Activated naive CD4-positive, alpha-beta T cell treated with anti-CD3 and anti-CD28 coated beads, Interleukin-2, amount 50 U/mL, for 72 hours (primary cell): ENCODE measurements at places on chromosomes 3 and 15.

DNA sequence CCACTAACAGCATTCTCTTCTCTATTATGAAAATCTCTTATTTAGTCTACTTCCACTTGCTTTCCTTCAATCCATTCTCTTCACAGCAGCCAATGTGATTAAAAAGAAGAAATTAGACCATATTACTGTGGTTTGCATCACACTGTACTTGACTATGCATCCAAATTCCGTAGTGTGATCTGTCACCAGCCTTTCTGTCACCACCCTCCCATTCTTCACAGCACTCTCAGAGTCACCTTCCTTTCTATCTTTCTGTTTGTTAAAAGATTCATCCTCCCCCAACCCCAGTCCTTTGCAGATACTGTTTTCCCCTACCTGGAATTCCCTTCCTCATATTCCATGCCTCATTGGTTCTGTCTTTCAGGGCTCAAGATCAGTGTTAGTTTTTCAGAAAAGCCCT, 55.0 kb upstream of the ABHD10 start:
- DNase-seq, result no peak

DNA sequence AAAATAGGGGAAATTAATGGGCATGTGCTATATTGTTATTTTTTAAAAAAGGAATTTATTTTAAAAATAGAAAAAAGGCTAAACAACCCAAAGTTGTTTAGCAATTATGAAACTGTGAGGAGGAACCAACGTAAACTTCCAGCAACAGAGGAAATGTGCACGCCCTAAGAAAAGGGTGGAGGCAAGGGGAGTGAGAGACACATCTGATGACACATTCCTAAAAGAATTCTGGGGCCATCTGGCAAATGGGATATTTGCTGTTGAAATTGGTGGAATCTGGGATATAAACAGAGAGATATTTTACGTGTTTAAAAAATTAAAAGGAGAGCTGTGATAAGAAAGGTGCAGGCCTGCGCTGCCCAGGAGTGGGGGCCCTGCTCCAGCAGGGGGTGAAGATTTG, 50.8 kb upstream of the MUC13 start:
- DNase-seq, result no peak

DNA sequence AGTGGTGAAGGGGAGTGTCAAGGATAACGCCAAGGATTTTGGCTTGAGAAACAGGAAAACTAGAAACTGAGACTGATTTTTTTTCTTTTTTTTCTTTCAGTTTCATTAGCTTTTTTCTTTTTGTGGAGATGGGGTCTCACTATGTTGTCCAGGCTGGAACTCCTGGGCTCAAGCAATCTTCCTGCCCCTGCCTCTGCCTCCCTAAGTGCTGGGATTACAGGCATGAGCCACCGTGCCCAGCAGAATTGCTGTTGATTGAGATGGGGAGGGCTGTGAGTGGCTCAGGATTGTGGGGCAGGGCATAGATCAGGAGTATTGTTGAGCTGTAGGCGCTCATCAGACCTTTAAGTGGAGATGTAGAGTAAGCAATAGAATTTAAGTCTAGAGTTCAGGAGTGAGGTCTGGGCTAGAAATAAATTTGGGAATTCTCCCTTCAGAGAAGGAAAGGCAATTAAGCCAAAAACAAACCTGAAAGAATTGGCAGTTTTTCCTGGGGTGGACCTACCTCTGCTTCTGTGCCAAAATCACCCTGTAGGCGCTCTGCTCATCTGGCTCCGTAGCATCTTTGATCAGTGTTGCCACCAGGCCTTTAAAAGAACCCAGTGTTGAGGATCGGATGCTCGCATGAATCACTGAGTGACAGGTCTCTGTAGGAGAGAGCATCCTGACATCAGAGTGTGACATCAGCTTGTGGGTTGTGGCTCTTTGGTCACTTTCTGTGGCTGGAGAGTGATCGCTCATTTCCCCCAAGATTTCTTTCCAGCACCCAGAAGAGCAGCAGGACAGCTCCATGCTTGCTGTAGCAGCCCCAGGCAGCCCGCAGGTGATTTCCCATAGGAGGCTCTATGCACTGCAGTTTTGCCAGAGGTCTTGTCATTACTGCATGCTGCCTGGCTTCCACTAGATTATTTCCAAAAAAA, 15.8 kb downstream of the ABHD17C start:
- peak; percentile 40 for DNase-seq

- DNase-seq, result no peak
Observed at GRCh38 chr3:66997560-66998112, 471 bp upstream of the KBTBD8 start.

DNA sequence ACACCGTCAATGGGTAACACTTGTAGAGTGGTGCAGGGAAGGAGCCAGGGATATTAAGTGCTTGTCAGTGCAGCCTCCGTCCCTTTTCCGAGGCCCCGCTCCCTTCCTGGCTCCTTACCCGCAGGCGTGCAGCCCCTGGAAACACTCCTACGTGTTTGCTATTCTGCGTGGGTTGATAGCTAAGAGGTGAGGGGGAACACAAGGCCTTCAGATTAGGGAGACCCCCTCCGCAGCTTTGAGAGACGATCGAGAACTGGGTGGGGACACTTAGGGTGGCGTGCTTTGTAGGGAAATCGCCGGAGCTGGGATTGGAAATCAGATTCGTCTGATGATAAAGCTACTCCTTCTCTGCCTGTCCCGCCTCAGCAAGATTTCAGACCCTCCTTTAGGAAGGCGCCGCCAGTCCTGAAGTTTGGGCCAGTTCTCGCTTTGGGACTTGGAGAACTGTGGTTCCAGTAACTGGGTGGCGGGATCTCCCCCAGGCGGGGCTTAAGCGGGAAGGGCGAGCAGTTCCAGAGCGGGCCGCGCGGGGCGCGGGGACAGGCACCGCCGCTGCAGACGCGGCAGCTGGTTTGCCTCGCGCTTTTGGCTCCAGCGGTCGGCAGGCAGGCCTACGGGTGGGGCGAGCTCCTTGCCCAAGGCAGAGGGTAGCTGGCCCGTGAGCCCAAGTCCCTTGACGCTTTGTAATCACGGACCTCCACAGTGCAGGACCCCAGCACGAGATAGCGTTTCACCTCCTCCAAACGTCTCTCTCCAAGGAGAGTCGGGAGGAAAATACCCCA, 8.0 kb upstream of the FAM107A start:
- peak; percentile 71 for DNase-seq

GRCh38 chr3:114609973-114610630, 316.3 kb downstream of the TIGIT start:
- DNase-seq, result no peak

GRCh38 chr3:71029770-71030169, 553.8 kb downstream of the FOXP1 start:
- no peak for DNase-seq

DNA sequence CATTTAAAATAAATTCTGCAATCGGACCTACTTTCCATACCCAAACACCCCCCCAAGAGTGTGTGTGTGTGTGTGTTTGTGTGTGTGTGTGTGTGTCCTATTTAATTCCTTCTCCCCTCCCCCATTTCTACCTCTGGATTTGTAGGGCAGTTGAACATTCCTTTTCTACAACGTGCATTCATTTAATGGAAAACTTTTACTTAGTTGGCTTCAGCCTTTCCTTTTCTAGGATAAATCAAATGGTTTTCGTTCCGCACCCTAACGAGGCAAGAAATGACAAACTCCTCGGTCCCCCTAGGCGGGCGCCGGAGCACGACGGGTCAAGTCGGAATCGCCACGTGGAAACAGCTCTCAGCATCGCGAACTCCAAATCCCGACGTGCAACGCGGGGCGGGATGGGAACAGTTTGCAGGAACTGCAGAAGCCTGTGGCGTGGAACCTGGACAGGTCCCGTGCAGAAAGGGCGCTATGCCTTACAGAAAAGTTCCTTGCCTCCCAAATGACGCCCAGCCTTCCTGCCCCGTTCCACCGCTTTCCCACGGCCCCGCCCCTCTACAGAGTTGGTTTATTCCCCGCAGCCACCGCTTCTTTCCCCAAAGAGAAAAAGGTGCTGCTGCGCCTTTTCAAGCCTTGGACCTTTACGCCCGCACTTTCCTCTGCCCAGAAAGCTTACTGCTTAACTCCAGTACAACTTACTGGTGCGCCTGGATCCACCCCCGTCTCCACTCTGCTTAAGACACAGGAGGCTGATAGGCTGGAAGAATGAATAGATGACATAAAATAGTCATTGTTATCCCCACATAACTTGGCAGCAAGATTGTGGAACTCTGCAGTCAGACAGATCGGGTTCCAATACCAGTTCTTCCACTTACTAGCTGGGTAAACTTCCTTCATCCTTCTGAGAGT, 1.1 kb upstream of the EIF2B5 start:
- peak; percentile 42 for DNase-seq

GRCh38 chr3:159643406-159643805, 345.2 kb upstream of the IL12A start:
- DNase-seq, result no peak

DNA sequence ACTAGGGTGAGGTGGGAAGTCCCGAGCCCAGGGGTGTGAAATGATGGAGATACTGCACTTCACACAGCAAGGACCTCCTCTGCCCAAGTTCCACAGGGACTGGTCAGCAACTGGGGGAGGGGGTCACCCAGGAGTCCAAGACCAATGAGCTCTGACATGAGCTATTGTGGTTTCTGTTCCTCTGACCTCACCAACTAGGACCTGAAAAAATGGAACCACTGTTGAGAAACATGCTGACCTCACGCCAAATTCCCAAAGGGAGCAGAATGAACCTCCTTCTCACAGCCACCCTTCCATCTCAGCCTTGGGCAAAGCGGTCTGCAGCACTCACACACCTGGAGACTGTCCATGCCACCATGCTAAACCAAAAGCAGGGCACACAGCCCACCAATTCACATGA, 69.3 kb downstream of the LRIG1 start:
- no peak for DNase-seq

GRCh38 chr15:56723787-56724186, 9.5 kb downstream of the ZNF280D start:
- DNase-seq, result no peak

DNA sequence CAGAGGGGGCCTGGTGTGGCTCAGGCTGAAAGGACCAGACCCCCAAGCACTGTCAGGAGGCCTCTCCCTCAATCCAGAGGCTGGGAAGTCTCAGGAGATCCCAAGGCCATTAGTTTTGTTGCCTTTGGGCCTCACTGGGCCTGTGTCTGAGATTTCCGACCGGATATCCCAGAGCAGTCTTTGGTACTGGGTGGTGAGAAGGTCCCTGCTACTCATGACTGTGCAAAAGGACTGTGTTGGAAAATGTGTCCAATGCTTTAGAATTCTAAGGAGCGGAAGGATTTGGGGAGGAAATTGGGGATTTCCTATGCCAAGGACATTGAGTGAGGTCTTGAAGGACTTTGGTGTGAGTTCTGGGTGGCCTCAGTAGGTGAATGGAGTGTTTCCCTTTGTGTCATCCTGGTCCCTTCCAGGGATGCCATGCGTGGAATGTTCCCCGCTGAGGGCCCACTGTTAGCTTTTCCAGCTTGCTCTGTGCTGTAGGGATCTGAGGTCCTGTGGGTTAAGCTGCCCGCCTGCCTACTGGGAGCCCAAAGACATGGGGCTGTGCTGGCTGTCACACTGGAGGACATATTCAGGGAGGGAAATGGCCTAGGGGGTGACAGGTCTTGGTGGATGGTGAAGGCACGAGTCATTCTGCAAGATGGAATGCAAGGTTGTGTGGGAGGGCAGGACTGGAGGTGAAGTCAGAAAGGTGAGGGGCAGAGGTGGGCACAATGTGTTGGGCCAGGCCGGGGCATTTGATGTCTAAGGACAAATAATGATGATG, 16.4 kb downstream of the SMAD6 start:
- no peak for DNase-seq

- DNase-seq, result no peak
Observed at GRCh38 chr3:58353722-58354553, 21.2 kb downstream of the PXK start.

DNA sequence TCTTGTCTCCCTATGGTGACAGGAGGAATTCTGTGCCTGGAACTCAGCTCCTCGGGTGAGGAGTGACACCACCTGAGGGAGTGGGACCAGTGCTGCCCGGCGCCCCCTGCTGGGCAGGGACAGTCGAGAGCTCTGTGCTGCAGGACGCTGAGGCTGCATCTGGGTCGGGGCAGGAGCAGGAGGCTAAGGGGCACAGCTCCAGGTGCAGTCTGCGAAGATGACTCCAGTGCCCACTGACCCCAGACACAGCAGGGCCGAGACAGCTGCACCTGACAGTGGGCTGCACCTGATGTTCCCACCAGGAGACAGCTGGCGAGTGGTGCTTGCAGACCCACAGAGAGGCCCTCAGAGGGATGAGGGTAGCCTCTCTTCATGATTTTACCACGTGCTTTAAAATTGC, 152.9 kb downstream of the ATP10A start:
- peak; percentile 49 for DNase-seq

- peak; percentile 55 for DNase-seq
Observed at GRCh38 chr3:170689893-170690660, 104.2 kb upstream of the SLC7A14 start.

DNA sequence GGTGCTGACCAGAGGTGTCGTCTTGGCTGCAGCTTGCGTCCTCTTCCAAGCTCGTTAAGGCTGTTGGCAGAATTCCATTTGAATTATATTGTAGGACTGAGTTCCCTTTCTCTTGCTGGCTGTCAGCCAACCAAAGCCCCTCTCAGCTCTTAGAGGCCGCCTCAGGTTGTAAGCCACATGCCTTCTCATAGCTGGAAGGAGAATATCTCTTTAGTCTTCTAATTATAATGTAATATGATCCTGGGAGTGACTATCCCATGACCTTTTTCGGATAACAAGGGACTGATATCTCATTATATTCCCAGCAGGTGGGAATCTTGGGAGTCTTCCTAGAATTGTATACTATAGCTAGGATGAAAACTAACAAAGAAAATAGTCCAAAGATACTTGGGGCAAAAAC, 4.8 kb downstream of the SCG5 start:
- no peak for DNase-seq

DNA sequence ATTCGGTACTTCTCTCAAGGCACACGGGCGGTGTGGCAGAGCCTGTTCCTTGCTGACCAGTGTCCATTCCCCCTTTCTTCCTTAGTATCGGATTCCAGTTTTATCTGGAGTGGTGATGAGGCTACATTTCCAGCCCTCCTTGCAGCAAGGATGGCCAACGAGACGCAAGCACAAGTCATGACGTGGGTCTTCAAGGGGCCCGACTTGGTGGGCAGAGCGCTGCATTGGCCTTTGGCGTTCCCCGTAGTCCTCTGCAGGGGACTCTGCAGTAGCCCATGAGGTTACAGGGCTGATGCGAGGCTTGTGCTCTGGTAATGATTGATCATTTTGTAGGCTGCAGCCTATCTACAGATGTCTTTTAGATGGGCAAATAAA, 194.5 kb downstream of the OPA1 start:
- no peak for DNase-seq

DNA sequence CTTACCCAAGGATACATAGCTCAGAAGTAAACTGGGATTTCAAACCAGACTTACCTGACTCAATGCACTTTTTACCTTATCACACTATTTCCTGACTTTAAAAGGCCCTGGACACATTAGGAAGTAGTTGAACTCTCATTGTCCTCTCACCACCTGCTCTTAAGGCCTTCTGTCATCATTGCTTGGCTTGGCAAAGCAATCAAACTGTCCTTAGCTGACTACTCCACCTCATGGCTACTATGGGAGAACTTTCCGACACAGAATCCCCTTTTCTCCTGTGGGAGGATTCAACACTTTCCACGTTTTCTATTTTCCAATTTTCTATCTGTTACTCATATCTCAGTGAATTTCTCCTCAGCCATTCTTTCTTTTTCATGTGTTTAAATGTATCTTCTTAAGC, 55.4 kb downstream of the ZNF148 start:
- DNase-seq, result no peak

GRCh38 chr15:35166730-35167359, 81.8 kb upstream of the NANOGP8 start:
- no peak for DNase-seq
